Sigmoid colon (tissue), 7 donors: ENCODE measurements at places on chromosomes 2 and 18. TPM values are rescaled to one million over a fixed set of nuclear protein-coding genes. Genes with fewer than 3 reads are reported as not detected.

GRCh38 chr2:96930351-96931010, 55.9 kb downstream of the FAM178B start:
- H3K27ac ChIP-seq, result no peak overlapping the region
- no peak overlapping the region for H3K4me3 ChIP-seq
- H3K27me3 ChIP-seq, result no peaks in the 10 kb centered on the region
- H3K36me3 ChIP-seq, result no peaks in the 10 kb centered on the region
- no peak for DNase-seq

DNA sequence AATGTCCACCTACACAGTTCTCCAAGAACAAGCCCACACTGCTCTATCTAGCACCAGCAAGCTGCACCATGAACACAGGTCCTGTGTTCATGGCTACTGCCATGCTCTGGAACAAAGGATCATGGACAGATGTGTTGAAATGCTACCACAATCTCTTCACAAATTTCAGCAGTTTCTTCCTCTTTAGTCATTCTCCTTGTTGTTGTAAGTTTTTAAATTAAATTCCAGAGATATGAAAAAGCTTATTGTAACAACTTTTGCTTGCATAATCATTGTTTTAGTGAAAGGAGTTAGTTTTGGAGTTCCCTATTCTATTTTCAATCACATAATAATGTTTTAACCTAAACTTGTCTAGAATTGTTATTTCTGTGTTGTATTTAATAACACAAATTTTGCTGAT, 17.2 kb upstream of the NAPG start:
- no peak overlapping the region for H3K27ac ChIP-seq
- H3K27me3 ChIP-seq, result no peaks in the 10 kb centered on the region

GRCh38 chr18:52341608-52342381, 1.8 kb downstream of the DCC start:
- peaks cover 62% of the 10 kb centered on the region for H3K27me3 ChIP-seq

DNA sequence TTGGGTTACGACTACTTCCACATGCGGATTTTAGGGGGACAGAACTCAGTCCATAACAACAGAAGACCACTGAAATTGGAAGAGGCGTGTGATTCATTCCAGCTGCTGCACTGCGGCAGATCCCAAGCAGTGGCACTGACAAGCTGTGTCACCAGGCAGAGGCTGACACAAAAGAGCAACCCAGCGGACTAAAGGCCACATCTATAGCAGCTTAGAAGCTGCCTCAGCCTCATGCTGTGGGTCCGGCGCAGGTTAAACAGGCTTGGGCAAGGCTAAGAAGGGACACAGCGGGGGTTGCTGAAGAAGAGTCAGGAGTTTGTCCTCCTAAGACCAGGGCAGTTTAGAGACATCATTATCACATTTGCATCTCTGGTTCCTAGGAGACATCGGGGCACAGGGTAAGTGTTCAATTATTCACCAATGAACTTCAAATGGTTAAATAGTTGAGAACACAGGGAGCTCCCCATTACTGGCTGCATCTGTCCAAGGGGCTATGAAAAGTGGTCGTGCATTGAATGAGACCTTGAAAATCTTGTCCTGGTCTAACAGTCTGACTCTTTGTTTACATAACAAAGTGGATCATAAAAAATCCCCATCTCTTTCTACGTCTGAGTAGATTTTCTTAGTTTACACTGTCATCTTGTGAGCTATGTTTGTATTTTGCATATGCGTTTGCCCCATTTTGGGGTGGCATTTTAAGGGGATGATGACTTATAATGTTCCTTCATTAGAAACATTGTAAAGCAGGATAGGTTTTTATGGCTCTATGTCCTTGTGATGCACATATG, 162.3 kb upstream of the TRIB2 start:
- no peak overlapping the region for H3K27ac ChIP-seq
- no peaks in the 10 kb centered on the region for H3K36me3 ChIP-seq
- DNase-seq, result no peak

DNA sequence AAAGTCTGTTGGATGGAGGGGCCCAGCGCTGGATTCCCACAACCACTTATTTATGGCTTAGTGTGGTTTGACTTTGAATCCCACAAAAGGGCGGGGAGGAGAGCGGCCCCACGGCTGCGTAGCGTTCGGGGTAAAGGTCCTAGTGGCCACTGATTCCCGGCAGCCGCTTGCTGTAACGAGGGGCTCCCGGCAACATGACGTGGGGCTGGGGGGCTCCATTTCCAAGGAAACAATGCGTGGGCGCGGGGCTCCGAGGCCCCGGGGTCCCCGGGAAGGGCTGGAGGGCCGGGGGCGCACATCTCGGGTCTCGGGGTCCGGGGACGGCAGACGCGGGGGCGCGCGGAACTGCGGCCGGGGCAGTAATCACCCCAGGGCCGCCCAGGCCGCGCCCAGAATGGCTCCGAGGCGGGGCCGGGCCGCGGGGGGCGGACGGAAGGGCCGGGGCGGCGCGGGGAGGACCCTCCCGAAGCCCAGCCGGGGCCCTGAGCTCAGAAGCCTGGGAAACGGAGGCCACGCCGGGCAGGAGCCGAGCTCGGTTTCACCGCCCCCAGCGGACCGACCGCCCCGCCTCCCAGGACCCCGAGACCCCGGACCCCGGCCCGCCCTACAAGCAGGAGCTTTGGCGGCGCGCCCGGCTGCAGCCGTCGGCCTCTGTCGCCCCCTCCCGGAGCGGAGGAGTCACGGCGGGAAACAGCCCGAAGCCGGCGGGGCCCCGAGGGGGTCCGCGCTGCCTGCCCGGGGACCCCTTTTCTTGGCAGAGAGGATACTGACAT, 11.9 kb upstream of the MLPH start:
- H3K27ac ChIP-seq, result peak overlapping the region; percentile 91
- H3K36me3 ChIP-seq, result no peaks in the 10 kb centered on the region
- H3K4me3 ChIP-seq, result peak overlapping the region; percentile 45
- peak; percentile 95 for DNase-seq

GRCh38 chr2:84904717-84905174, 710 bp upstream of the TMSB10 start:
- peak; percentile 95 for DNase-seq
- H3K27me3 ChIP-seq, result no peaks in the 10 kb centered on the region
- peaks cover 19% of the 10 kb centered on the region for H3K4me1 ChIP-seq

- H3K27me3 ChIP-seq, result no peaks in the 10 kb centered on the region
- no peaks in the 10 kb centered on the region for H3K36me3 ChIP-seq
- peak within 1 kb of the TSS; percentile 69 for H3K27ac ChIP-seq
- DNase-seq, result peak; percentile 75
- H3K4me3 ChIP-seq, result peak within 1 kb of the TSS; percentile 71
Measured at GRCh38 chr18:61892683-61893308, at the start of gene RNF152. Gene RNF152 (minus strand): TSS chr18:61893007. CDS start chr18:61816463, 76,544 bp downstream.

DNA sequence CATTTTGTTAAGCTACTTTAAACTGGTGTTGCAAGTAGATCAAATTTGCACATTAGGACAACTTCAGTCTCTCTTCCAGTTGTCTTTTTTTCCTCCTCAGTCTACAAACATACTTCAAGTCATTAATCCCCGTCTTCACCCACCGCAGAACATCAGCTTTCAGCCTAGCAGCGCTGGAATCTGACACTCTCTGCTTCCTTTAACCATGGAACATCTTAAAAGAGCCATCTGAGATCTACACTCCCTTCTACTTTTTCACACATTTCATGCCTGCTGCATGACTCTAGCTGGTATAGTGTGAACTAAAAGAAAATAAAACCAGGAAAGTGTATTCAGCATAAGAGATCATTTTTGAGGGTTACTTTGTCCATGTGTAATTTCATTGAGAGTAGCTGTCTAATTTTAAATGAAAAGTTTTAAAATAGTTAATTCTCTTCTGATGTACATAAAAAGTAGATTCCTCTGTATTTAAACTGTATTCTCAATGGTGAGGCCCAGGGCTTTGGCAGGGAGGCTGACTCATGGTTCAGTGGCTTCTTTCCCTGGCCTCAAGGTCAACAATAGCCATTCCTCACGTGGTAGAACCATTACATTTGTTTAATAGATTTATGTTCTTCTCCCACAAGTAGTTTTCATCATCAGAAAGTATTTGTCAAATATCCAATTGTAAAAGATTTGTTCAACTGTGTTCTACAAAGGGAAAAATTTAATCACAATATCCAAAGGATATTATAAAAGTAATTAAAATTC, 16.5 kb downstream of the SGPP2 start:
- H3K27me3 ChIP-seq, result no peaks in the 10 kb centered on the region
- H3K4me3 ChIP-seq, result no peak overlapping the region
- H3K27ac ChIP-seq, result no peak overlapping the region
- DNase-seq, result no peak

DNA sequence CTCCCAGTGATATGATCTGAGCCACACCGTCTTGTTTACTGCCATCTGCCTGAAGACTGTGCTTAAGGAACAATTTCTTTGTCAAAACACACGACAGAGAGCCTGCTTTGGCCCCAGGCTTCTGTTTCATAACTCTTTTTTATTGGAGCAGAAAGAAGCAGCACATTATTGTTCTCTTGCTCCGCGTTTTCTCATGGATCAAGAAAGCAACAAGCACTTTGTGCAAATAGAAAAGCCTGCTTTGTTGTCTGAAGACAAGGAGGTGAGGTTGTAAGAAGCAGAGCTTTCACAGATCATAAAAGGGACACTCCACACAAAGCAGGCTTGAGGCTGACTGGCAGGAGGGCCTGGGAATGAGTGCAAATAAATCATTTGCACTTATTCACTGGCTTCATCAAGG, 118.3 kb upstream of the FAM136A start:
- no peaks in the 10 kb centered on the region for H3K27me3 ChIP-seq
- no peak for DNase-seq
- H3K27ac ChIP-seq, result no peak overlapping the region
- no peaks in the 10 kb centered on the region for H3K36me3 ChIP-seq

CXCR4 gene
- 7.6 TPM for total RNA-seq

RNF144A gene
- 14.2 TPM for total RNA-seq

CPO gene
- 0.95 TPM for total RNA-seq

HRH4 gene
- total RNA-seq, result not detected

SLC35G4 gene
- total RNA-seq, result not detected

TSPYL6 gene
- total RNA-seq, result 0.16 TPM

LTBP1 gene
- 63.7 TPM for total RNA-seq
